ENCODE measurements at places on chromosomes 16 and 17.

DNA sequence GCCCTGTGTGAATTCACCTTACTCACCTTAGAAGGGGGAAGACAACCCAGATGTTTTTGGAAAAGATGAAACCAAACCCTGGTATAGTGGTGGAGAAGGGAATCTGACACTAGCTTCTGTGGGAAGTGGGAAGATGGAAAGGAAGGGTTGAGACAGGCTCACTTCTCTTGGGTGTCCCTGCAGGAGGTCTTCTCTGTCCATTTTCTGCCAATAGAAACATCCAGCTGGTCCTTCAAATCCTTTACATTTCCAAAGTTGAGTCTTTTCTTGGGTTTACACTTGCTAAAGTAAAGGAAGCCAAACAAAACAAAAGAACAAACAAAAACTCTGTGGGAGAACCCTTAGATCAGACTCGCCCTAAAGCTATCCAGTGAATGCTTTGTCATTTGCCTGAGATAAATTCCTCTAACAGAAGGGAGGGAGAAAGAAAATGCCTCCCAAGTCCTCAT, 10.2 kb downstream of the HOXB1 start:
- no peak for DNase-seq

- no peak for DNase-seq
These were observed 14.2 kb upstream of the KCNG4 start for GRCh38 chr16:84254062-84254461.

GRCh38 chr17:55303701-55304145, 39.0 kb downstream of the HLF start:
- no peak for DNase-seq

DNA sequence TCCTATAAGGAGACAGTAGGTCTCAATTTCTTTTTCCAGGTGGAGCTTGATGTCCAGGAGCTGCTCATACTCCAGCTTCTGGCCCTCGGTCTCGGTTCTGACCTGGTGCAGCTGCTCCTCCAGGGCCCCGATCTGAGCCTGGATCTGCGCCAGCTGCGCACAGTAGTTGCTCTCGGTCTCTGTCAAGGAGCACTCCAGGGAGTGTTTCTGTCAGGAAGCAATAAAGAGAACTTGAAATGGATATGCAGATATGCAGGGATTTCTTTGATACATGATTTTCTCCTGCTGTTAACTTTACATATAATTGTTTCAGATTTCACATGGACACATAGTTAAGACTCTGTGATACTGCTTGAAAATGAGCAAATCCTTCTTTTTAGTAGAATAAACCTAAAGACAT, 4.7 kb downstream of the KRT25 start:
- DNase-seq = no peak

GRCh38 chr16:72932050-72932449, 115.9 kb downstream of the ZFHX3 start:
- peak; percentile 26 for DNase-seq

Measured in sigmoid colon (tissue), 7 donors.